ENCODE measurements at places on chromosomes 1 and 21. TPM values are rescaled to one million over a fixed set of nuclear protein-coding genes. Genes with fewer than 3 reads are reported as not detected.

HSF2BP gene
- 1.7 TPM for total RNA-seq

BNIPL gene
- total RNA-seq, result not detected

OR2T29 gene
- not detected for total RNA-seq

TSPEAR gene
- not detected for total RNA-seq

HSD3B2 gene
- not detected for total RNA-seq

BGLAP gene
- total RNA-seq, result not detected

LRIF1 gene
- total RNA-seq, result 18.3 TPM

PRRX1 gene
- total RNA-seq, result 0.93 TPM

KAZN gene
- total RNA-seq, result 6.9 TPM

BCAN gene
- total RNA-seq, result 0.24 TPM

HP1BP3 gene
- total RNA-seq, result 181 TPM

- no peak for DNase-seq
These were observed 257.2 kb upstream of the SPAG17 start for GRCh38 chr1:118442214-118442613.

- DNase-seq, result no peak
These were observed 86.2 kb downstream of the ATG4C start for GRCh38 chr1:62870148-62870547.

DNA sequence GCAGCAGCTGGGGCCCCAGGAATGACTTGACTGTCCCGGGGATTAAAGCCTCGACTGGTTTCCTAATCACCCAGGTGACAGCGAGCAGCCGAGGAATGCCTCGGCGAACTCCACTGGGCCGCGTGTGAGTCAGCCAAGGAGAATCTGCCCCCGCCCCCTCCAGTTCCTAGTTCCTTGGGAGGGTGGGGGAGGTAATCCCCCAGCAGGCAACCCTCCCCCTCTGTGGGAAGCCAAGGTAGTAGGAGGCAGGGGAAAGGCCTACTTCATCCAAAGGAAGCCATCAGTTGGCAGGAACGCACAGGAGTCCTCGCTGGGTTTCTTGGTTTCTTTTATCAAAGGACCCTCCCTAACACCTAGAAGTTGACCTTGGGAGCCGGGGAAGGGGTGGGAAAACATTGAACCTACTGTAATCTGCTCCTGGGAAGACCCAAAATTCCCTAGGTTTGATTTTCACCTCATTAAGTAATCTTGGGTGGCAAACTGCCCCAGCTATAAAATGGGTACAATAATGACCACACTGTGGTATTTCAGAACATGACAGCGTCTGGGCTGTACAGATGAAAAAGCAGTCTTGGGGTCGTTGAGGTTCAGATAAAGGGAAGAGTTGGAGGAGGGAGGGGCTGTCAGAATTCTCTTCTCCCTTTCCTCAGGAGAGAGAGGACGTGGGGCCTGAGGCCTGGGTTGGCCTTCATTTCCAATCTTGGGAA, 1.4 kb downstream of the TENT5B start:
- DNase-seq, result no peak

DNA sequence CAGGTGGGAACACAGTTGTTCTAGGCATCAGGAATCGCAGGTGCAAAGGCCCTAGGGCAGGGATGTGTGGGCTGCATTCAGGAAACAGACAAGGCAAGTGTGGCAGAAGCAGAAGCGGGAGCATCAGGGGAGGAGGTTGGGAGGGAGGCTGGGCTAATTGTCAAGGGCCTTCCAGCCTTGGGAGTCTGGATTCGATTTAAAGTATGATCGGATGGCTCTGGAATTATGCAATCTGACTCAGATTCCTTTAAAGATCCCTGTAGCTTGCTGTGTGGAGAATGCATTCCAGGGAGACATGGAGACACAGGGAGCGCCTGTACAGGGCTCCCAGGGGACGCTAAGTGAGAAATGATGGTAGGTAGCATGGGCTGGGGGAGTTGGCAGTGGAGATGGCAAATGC, 86.5 kb downstream of the LACTBL1 start:
- no peak for DNase-seq

- no peak for DNase-seq
These were observed 294.5 kb upstream of the GREM2 start for GRCh38 chr1:240906477-240906876.

GRCh38 chr1:235864469-235864868, 2.2 kb downstream of the LYST start:
- no peak for DNase-seq

DNA sequence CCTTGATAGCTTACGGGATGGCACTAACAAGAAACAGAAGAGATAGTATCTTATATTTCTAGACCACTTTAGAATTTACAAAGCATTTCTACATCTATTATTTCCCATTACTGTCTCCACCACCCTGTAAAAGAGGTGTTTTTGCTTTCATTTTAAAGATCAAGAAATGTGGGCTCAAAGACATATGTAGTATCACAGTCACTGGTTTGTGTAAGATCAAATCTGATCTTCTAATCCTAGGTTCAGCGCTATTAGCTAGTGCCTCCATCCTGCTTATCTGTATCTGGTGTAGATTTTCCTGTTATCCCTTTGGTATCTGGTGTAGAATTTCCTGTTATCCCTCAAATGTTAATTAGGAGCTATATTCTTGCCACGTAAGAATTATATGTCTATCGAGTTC, 23.6 kb upstream of the ZRANB2 start:
- no peak for DNase-seq

DNA sequence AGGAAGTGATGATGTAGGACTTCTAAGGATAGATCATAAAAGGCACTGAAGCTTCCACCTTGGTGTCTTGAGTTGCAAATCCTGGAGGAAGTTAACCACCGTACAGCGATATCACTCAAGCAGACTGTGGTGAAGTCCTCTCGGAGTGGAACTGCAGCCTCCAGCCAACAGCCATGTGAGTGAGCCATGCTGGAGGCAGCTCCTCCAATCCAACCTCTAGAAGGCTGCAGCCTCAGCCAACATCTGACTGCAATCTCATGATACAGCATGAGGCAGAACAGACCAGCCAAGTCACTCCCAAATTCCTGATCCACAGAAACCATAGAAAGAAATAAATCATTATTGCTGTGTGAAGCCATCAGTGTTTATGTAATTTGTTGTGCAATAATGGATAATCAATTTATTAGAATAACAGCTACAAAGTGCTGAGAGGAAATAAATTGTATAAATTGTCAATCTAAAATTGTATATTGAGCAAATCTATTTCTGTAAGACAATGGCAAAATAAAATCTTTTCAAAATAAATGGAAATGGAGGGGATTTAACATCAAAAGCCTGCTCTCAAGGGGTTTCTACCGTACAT, 65.0 kb downstream of the PRSS38 start:
- DNase-seq, result no peak

- DNase-seq, result peak; percentile 99
These were observed 11.5 kb downstream of the PALMD start for GRCh38 chr1:99657213-99658030.

DNA sequence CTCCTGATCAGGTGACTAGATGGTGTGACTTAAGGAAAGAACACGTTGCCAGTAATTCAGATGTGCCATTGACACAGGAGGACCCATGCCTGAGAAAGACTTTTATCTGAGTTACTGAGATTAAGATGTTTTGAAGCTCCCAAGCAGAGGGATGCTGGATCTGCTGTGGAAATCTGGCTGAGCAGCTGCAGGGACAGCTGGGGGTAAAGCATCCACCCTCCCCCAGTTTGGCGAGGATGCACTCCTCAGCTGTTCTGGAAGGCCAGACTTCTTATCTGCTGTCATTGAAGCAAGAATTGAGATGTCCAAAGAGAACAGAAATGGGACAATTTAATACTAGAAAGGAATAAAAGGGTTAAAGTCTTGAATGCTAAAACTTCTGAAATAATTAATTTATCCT, 25.7 kb downstream of the TTC3 start:
- no peak for DNase-seq

DNA sequence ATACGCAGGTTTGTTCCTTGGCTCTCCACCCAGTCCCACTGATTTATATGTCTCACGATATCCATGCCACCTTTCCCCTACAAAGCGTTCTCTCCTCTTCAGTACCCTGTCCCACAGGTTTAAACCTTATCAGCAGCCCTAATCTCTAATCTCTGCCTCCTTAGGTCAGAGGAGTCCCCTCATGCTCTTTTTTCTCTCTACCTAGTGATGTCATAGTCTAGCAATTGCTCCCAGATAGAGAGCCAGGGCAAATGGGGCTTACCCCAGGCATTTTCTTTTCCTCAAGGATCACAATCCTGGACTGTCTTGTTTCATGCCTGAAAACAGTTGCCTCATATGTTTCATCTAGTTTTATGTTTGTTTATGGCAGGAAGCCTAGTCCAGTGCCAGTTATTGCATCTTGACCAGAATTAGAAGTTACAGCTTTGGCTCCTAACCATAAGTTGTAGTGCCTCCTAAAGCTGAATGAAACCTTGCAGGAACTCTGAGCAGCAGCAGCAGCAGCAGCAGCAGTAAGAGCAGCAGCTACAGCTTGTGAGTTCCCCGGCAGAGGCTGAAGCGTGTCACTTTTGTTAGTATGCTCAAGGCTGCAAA, 26.7 kb upstream of the TP53BP2 start:
- DNase-seq, result no peak

Data from glomerular endothelial cell (primary cell).